ENCODE measurements at places on chromosomes 3 and 15. TPM values are rescaled to one million over a fixed set of nuclear protein-coding genes. Genes with fewer than 3 reads are reported as not detected.

DNA sequence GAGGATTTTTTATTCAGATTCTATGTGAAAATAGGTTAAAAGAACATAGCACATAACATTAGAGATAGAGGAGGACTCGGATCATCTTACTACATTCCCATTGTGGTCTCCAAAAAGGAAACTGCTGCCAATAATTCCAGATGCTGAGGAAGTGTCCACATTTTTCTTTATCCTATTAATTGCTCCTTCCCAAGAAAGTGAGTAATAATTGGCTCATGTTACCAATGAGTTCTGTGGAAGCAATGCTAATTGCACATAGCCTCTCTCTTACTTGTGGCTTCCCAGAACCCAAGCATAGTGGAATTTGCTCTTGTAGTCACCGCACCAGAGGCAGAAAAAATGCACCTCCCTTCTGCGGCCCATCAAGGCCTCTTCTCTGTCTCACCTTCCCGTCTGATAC lies 208.4 kb downstream of the PLOD2 start:
- DNase-seq = no peak

- DNase-seq = peak; percentile 23
These were observed 19.5 kb downstream of the DUSP7 start for GRCh38 chr3:52036829-52037228.

DNA sequence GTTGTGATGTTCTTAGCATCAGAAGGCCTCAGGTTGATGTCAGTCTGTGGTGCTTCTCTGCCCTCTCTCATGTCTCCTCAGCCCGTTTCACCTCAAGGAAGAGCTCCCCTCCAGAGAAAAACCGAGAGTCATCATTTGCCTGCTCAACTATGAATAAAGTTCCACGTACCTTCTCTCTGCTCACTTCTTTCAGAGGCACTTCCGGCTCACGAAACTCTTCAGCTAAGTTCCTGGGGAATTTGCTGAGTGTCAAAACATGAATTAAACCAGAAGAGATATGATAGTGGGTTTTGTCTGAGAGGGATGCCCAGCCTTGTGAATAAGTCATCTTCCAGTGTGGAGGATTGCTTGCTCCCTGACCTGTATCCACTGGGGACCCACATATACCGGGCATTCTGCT lies 37.7 kb downstream of the CCR4 start:
- DNase-seq = no peak

NEIL1 gene
- total RNA-seq = 11.6 TPM

SLC22A13 gene
- 0.18 TPM for total RNA-seq

DNA sequence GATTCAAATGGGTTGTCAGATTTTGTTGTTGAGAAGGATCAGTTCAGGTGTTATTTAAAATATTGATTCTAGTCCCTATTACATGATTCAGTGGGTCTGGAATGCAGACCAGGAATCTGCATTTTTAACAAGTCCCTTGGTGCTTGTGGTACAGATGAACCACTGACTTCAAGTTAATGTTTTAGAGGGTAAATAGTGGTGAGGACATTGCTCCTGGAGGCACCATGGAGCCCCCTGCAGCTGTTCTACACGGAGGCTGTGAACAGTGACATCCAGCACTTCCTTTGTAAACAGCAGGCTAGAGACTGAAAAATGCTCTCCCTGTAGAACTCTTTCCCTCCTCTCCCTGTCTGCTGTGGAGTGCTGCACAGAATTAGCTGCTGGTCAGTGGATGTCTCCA lies 4.8 kb upstream of the FSIP1 start:
- no peak for DNase-seq

PLA2G4B gene
- 4.8 TPM for total RNA-seq

GOLGA6D gene
- not detected for total RNA-seq

SERINC4 gene
- 0.09 TPM for total RNA-seq

DNA sequence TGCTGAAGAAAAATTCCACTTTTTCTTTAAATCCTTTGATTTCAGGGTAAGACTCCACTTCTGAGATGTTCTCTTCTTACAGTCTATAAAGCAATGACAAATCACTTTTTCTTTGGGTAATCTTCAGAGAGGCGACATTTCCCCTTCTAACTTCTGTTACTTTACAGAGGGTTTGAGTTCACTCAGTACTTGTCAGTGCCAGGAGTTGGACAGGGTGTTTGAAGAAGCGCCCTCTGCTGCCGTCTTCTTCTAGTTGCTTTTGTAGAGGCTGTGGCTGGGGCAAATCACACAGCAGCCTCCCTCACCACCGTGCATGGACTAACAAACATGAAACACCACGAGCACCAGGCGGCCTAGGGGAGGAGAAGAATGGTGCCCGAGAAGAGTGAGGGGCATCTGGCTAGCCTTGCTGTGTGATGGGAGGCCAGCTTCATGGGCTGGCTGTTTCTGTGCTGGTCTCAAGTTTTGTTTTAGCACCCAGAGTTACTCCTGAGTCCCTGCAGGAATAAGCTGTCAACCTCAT lies at the start of gene CD80:
TSS of gene CD80 (minus strand) at position 174 of the 523 bp plus-strand sequence. CDS start 1,886 bp downstream, outside the sequence.
- peak; percentile 91 for DNase-seq

DNA sequence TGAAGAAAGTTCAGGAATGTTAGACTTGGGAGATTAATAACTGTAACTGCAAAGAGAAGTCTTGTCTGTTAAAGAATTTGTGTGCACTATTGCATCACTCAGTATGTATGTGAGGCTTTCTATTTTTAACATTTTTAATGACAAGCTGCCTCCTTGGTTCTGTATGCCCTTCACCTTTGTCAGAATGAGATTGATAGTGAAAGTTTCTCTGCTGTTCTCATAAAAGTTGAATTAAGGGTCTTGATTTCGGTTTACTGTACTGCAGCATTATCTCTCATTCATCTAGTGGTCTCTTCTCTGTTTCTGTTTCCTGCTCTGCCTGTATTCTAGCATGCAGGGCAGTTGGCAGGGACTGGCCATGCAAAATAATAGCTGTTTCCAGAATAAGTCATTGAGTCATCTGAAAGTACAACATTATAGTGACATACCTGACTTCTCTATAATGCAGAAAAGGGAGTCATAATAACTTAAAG lies 454.9 kb downstream of the IL5RA start:
- no peak for DNase-seq

- no peak for DNase-seq
These were observed 25.3 kb upstream of the ZNF770 start for GRCh38 chr15:35013370-35013769.

GRCh38 chr3:128376516-128376915 lies 90.2 kb downstream of the DNAJB8 start:
- no peak for DNase-seq

DNA sequence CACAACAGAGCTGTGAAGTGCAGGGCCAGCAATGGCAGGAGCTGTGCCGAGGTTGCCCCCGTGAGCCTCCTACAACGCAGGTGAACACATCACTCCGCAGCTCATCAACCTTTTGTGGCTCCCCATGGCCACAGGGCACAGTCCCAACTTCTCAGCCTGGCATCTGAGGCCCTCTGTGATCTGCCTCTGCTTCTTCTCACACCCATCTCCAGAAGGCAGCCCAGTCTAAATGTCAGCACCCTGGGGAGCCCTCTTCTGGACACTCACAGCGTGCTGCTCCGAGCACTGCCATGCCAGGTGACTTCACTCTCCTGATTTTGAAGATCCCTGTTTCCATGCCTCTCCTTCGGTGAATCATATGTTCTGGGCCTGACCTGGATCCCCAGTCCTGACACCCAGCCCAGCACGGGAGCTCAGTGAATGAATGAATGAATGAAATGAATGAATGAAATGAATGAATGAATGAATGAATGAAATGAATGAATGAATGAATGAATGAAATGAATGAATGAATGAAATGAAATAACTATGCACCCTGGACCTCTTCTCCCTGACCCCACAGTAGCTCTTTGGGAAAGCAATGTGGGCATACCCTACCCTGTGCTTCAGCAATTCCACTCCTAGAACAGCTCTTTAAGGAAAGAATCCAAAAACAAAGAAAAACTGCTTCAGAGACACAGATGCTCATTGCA lies 17.9 kb upstream of the SKIC8 start:
- no peak for DNase-seq

DNA sequence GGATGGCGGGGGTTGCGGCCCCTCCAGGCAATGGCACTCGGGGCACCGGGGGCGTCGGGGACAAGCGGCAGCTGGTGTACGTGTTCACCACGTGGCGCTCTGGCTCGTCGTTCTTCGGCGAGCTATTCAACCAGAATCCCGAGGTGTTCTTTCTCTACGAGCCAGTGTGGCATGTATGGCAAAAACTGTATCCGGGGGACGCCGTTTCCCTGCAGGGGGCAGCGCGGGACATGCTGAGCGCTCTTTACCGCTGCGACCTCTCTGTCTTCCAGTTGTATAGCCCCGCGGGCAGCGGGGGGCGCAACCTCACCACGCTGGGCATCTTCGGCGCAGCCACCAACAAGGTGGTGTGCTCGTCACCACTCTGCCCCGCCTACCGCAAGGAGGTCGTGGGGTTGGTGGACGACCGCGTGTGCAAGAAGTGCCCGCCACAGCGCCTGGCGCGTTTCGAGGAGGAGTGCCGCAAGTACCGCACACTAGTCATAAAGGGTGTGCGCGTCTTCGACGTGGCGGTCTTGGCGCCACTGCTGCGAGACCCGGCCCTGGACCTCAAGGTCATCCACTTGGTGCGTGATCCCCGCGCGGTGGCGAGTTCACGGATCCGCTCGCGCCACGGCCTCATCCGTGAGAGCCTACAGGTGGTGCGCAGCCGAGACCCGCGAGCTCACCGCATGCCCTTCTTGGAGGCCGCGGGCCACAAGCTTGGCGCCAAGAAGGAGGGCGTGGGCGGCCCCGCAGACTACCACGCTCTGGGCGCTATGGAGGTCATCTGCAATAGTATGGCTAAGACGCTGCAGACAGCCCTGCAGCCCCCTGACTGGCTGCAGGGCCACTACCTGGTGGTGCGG lies 1.9 kb downstream of the CHST2 start:
- peak; percentile 92 for DNase-seq

DNA sequence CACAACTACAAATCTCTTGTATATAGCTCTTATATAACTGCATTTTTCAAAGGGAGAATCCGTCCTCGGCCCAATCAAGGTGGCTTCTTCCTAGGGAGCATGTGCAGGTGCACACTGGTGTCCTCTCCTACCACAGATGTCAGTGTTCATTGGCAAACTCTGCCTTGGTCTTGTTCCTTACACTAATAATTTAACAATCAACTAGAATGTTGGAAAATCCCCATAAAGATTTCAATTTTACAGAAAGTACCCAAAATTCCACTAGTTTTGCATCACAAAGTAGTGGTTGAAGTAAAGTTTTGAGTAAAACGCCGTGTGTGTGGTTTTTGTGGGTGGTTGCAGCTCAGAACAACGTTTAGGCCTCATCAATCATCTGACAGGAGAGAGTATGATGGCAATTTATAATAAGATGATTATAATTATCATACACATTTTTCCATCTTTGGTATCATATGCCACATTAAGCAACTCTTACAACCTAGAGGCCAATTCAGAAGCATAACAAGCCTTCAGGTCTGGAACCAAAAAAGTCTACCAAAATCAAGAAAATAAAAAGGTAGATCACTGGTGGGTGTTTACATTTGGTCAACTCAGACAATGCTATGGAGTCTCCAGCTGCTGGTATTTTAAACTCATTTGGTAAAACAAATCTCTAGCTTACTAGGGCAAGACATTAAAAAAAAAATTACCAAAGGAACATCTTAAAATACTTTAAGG lies 128.9 kb upstream of the BHLHE40 start:
- DNase-seq = peak; percentile 89

TRPM1 gene
- total RNA-seq = not detected

LYZL4 gene
- total RNA-seq = not detected

- no peak for DNase-seq
These were observed 402.0 kb upstream of the GOLIM4 start for GRCh38 chr3:168497741-168498140.

- DNase-seq = peak; percentile 71
These were observed 52.1 kb downstream of the ITGB5 start for GRCh38 chr3:124834723-124835718.

FYTTD1 gene
- 27.0 TPM for total RNA-seq

DNA sequence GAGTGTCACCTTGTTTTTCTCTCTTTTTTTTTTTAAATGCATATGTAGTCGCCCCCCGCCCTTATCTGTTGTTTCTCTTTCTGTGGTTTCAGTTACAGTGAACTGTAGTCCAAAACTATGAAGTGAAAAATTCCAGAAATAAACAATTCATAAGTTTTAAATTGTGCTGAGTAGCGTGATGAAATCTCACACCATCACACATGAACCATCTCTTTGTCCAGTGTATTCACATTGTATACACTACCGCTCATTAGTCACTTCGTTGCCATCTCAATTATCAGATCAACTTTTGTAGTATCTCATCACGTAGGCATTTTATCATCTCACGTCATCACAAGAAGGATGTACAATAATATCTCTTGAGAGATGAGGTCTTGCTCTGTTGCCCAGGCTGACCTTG lies 62.5 kb upstream of the MLF1 start:
- no peak for DNase-seq

DUOXA2 gene
- total RNA-seq = not detected

DNA sequence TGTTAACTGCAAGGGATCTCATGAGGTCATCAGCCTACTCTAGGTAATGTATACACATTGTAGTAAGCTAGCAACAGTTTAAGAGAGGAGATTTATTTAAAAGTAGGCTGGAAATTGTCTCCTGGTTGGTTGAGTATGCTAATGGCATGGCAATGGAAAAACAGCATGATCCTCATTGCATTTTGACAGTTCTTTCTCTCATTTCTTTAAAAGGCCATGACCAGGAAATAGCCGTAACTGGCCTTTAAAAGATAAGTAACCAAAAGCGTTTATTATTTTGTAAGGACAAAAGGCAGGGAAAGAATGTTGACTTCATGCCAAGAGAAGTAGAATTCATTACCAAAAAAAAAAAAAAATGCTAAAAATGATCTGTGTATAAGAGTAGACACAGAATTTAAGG lies 310.3 kb downstream of the FGF12 start:
- DNase-seq = no peak

DNA sequence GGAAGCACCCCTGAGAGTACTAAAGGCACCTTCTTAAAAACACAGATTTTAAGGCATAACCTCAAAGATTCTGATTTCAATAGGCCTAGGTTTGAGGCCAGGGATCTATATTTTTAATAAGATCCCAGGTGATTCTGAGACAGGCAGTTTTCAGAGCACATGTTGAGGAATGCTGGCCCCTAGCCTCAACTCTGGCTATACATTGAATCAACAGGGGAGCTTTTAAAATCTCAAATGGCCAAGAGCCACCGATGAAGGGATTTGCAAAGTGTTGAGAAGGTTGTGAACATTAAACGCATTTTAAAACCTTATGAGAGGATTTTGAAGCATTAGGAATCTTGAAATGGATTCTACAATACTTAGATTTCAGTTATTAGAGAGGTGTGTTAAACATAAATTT lies 268.8 kb upstream of the ARHGEF26 start:
- no peak for DNase-seq

All from activated CD8-positive, alpha-beta T cell treated with anti-CD3 and anti-CD28 coated beads for 36 hours (primary cell).